IPS-NIHi11 (cell line): ENCODE measurements at places on chromosomes 7 and 10.

DNA sequence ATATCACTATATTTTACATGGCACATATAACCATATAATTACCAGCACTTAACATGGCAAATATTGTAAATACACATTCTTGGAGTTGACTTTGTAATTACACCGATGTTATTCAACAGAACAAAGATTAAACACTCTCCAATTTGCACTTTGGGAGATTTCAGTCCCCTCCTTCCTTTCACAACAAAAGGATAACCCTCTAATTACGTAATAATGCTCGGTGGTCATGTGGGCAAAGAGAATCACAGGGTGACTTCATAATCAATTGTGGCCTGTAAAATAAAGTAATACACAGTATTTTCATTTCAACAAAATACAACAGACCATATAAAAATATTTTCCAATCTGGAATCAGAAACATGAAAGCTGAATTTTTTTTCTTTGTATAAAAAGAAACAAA is 73.2 kb downstream of the RHOBTB1 start:
- DNase-seq, result no peak

DNA sequence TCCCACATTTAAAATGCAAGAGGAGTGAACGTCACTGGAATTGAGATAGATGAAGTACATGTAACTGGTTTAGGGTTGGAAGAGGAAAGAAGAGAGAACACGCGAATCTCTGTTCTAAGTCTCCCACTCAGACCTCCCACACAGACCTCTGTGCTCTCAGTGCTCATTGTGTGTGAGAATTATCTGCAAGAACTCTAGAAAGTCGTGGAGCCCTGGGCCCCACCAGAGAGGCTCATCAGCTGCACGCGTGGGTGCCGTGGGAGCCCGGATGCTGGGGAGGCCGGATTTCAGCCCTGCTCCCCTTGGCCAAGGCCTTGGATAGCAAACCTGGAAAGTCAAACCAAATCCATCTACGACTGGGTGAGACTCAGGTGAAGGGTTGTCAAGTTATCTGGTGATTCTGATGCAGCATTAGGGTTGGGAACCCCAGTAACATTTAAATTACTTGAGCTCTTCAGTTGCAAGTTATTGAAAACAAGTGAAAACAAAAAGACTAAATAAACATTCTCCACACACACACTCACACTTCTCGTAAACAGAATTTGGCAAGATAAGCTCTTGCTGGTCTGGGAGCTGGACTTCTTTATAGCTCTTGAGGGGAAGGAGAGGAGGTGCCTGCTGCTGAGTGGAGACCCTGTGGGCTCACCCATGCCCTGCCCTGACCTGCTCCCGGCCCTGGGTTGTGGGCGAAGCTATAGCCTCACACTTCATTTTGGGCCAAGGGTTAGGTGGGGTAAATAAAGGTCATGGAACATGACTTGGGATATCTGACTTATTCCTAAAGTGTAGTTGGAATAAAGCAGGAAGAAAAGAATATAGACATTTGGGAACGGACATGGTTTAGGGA is 250.3 kb downstream of the ADARB2 start:
- no peak for DNase-seq

- no peak for DNase-seq
Observed at GRCh38 chr7:21566094-21566493, 23.3 kb downstream of the DNAH11 start.

DNA sequence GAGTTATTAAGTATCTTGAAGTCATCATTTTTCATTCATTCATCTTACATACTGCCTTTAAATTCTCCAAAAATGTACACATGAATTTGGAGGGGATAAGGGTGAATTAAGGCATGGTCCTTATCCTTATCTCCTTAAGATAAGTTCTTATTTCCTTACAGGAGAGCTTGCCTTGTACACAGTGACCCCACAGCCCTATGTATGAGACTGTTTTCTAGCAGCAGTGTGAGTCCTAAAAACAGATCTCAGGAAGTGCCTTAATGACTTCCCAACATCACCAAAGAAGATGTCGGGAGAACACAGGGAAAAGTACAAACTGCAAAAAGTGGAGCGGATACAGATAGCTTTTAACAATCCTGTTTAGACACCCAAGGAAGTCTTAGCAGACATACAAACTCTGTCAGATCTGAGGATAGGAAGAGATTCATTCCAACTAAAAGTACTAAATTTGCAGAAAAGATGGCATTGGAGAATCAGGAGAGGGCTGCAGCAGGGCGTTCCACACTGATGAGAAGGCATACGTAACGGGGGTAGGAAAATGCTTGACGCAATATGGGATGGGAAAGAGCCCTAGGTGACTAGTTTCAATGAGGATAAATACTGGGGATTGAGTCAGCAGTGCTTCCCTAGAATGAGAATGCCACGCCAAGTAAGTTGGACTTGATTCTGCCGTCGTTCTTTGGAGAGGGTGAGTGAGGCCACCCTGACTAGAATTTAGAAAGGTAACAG is 570.2 kb downstream of the PARD3 start:
- DNase-seq, result no peak

DNA sequence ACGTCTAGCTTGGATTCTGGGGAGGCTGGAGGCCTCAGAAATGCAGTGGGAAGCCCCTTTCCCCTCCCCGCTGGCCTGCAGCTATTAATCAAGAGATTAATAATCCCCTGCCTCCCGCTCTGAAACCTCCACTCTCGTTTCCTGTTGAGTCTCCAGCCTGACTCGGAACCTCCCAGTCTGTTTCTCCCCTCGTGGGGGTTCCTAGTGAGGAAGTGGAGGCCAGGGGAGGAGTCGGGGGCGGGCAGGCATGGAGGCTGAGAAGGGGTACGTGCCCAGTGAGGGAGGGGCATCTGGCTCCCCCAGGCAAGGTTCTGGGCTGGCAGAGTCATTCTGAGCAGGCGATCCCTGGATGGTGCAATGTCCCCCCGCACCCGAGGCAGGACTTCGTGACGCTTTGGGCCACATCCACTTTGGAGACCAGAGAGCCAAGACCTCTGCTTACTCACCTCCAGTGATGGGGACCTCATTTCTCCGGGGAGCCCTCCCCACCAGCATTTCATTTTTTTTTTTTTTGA is 73.6 kb downstream of the COL26A1 start:
- DNase-seq, result no peak

DNA sequence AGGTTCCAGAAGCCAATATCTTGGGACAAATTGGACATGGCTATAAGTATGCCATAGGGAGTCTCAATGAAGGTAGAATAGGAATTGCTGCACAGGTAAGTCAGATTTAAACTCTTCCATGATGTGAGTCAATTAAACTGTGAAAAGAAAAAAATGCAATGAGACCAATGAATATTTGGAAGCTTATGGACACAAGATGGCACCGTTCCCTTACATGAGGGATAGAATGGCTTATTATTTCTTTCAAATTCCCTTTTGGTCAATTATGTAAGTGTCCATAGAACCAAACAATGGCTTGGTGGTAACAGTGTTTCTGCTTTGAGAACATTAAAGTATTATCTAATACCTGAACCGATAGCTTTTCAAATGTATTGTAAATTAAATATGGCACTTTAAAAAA is 35.6 kb downstream of the ACADSB start:
- DNase-seq, result no peak

GRCh38 chr10:43251419-43252165 is 15.3 kb downstream of the RASGEF1A start:
- DNase-seq, result peak; percentile 19

DNA sequence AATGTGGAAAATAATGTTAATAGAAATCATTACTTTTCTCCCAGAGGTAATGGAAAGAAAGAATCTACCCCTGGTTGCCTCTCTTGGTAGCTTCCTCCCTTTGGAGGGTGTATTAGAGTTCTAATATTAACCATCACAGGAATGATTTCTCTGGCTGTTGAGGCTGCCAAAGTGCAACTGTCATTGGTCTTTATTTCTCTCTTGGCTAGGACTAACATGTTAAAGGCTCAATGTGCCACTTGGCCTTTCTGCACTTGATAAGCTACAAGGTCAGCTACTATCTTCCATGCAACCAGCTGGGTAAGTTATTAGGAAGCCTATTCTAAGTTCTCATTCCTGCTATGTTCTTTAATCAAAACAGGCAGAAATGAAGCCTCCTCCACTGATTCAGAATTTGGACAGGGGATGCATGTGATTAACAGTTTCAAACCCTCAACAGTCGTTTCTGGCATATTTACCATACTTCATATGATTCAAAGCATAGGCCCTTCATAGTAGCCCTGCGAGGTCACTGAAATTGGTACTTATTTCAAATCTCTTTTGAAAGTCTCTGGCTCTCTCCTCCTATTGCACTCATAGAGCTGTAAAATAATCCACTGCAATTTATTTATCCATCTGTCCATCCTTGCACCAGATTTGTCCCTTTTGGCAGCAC is 645.0 kb downstream of the SORCS1 start:
- DNase-seq, result no peak

DNA sequence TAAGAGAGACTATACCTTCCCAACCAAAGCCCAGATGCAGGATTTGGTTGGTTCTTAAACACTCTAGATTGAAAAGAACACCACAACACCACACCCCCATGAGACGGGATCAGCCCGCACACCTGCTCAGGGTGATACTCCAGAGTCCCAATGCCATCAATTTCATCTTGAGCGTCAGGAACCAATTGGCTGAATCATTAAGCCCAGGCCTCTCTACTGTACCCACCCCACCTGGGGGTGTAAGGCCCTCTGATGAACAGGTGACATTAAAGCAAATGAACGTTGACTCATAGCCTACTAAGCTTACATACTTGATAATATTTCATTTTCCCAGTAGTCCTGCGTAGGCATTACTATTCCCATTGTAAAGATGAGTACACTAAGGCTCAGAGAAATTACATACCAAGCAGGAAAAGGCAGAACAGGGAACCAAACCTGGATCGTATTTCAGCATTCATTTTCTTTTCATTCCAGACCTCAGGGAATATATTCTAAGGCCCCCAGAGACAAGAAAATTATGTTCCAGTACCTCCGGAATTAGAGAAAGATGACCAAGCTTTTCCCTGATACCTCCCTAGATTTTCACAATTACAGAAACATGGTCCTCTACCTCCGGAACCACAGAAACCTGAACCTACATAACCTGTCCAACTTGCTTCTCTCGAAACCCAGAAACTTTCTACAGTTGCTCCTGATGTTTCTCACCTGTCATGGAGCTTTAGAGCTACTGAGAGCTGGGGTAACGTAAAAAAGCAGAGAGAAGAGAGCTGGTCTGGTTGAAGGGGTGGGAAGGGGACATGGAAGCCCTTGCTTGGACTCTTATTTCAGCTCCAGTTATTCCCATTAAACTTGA is 43.1 kb upstream of the KDM7A start:
- DNase-seq, result no peak

- no peak for DNase-seq
Observed at GRCh38 chr10:117284716-117285494, 44.0 kb downstream of the SLC18A2 start.

DNA sequence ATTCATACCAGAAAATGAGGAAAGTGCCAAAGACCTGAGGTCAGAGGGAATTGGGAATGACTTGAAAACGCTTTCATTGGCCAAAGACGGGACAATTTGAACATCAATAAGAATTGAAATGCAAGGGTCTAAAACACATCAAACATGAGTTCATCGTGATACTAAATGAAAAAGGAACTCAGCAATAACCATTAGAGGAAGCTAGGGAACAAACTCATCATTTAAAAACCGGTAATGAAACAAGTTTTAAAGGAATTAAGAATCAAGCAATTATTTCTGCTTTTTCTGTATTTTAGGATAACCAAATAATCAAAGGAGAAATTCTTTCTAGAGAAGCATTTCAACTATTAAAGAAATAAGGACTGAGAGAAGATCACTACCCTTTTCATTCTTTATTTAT is 303.1 kb downstream of the ARHGAP12 start:
- DNase-seq, result no peak

DNA sequence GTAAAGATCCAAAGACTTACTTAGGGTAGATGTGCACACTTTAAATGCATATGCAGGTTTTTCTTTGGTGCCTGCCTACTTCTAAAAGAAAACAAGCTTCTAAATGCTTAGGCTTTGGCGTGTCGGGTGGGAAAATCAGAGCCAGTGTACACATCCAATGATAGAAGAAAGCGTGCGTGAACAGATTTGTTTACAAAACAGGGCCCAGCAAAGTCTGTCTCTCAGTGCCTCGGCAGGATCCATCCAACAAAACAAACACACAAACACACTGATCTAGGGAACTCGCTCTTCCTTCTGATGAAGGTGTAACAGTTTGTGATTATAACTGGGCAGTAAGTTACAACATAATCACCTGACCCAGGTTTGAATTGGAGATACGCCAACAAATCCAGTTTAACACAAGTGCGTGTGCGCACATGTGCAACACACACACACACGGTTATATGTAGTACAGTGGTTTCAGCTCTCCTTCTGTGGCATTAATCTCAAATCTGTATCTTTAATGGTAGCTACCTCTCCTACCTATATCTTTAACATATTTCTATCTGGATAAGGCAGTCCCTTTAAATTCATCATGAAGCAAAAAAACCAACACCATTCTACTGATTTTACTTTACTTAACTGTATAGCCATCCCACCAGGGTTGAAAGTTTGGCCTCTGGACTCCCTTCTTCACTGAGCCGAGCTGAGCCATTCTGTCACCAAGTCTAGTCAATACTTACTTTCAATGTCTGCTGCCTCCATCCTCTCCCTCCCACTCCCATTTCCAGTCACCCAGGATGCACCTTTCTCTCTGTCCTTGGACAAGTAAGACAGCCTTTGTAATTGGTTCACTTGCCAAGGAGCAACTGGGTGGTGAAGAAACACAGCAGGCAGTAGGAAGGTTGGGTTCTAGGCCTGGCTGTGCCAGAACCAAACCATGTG is 184.4 kb upstream of the KLF14 start:
- no peak for DNase-seq

DNA sequence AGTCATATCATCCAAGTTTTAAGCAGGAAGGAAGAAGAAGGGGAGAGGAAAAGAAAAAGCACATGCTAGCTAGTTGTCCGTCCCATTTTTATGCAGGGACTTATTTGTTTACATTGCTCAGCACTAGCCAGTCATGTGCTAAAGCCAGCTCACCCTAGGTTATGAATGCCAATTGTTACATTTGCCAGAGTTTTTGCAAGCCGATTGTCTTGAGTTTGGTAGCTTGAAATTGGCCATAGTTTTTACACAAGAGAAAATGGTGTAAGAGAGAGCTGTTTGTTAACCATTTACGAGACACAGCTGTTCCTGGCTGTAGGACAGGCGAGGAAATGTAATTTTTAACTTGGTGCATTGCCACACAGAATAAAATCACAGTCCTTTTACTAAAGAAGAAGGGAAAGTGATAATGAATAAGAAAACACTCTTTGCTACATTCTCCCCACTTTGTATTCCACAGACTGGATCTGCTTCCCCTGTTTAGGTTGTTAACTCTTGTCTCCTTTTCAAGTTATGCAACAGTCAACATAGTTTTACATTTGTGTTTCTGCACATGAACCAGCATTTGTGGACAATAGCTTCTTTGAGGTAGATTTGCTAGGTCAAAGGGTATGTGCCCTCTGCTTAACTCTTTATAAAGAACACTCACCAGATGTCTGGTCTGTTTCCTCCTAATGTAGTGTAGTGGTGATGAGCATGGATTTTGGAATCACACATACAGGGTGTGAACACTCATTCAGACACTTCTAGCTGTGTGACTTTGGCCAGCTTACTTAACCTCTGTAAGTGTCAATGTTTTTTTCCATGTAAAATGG is 357.2 kb downstream of the LRMDA start:
- DNase-seq, result no peak
